ENCODE measurements at places on chromosomes 3 and 15. TPM values are rescaled to one million over a fixed set of nuclear protein-coding genes. Genes with fewer than 3 reads are reported as not detected.

Gene ITGA11
- 2.5 TPM for total RNA-seq

Gene CPB1
- total RNA-seq = not detected

Gene GATM
- total RNA-seq = 0.28 TPM

Gene SLC27A2
- not detected for total RNA-seq

Gene STRC
- not detected for total RNA-seq

Gene NOX5
- not detected for total RNA-seq

Gene OCA2
- under 0.01 TPM for total RNA-seq

Gene CLPX
- 25.8 TPM for total RNA-seq

Gene SUSD5
- 2.9 TPM for total RNA-seq

Gene LRRK1
- 3.0 TPM for total RNA-seq

Gene CTXN2
- total RNA-seq = not detected

Gene NRROS
- total RNA-seq = not detected

Gene PIERCE2
- 0.36 TPM for total RNA-seq

Gene CCDC50
- 63.1 TPM for total RNA-seq

Gene LYSMD4
- 5.6 TPM for total RNA-seq

Gene PRICKLE2
- 14.2 TPM for total RNA-seq

Gene GOLGA6L7
- total RNA-seq = not detected

Gene PLEKHO2
- 19.0 TPM for total RNA-seq

Gene CTSH
- total RNA-seq = 11.7 TPM

Gene CCDC54
- not detected for total RNA-seq

Gene CISH
- total RNA-seq = 0.90 TPM

Gene PIGZ
- under 0.01 TPM for total RNA-seq

Gene LEKR1
- total RNA-seq = 0.56 TPM

Gene CILP
- not detected for total RNA-seq

Gene SERINC4
- total RNA-seq = not detected

Gene EPB42
- total RNA-seq = not detected

Gene RAD54L2
- 22.2 TPM for total RNA-seq

Gene DAZL
- not detected for total RNA-seq

Gene DLL4
- total RNA-seq = 1.7 TPM

Gene TMEM266
- under 0.01 TPM for total RNA-seq

Gene XCR1
- not detected for total RNA-seq

Gene MYRIP
- total RNA-seq = not detected

Gene MAGI1
- 26.4 TPM for total RNA-seq

Gene PRR20G
- not detected for total RNA-seq

Gene CNTN6
- total RNA-seq = not detected

Gene COL7A1
- total RNA-seq = 3.1 TPM

Gene FANCD2
- total RNA-seq = 19.7 TPM

Gene GOLGA6D
- not detected for total RNA-seq

Gene LYZL4
- not detected for total RNA-seq

Gene PSMA4
- total RNA-seq = 208 TPM

Gene ALS2CL
- total RNA-seq = 1.4 TPM

Gene GPR176
- total RNA-seq = 194 TPM

Gene POPDC2
- total RNA-seq = under 0.01 TPM

Gene PDZRN3
- 17.0 TPM for total RNA-seq

Gene KNG1
- not detected for total RNA-seq

Gene LRRC31
- not detected for total RNA-seq

All from IMR-90 (cell line).